Astrocyte of the cerebellum (primary cell): ENCODE measurements at places on chromosomes 2 and 18.

DNA sequence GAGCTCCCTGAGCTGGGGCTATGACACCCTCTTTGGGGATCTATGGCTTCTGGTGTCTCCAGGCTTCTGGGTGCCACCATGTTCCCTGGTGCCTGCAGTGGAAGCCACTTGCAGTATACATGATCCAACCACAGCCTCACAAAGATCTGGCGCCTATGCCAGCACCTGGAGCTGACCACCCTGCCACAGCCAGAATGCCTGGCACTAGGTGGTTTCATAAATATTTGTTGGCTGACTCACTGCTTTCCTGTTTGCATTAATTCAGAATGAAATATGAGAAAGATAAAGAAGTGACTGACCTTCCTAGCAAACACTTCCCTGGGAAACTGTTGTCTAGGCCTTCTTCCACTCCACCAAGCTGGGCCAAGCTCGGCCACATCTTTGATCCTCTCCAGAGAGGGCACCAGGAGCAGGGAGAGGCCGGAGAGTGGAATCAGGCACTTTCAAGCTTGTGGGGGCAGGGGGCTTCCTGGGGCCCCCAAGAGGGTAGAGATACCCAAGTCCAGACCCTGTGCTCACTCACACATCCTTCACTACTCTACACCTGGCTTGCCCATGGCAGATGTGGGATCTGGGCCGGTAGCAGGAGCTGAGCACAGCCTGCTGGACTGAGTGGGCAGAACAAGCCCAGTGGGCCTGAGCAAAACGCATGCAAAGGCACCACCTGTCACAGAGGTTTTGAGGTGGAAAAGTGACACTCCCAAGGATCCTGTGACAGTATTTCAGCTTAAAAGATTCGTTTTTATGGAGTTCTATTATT, 565.7 kb downstream of the SLC4A3 start:
- DNase-seq = no peak

GRCh38 chr2:182631299-182631698, 84.8 kb upstream of the DNAJC10 start:
- DNase-seq = no peak

DNA sequence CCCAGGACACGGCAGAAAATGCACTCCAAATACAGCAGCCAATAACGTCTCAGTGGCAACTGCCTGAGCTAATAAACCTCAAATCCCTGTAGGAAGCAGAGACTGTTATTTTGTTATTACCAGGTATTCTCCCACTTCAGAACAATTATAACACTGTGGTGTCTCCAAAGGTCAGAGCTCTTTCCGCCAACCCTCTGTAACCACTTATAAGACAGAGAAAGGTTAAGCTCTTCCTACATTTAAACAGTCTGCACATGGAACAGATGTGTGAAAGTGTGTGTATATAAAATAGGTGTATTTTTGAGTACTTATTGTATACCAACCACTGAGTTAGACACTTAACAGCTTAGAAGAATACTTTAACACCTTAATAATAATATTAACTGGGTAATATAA, 64.1 kb downstream of the FBXO15 start:
- no peak for DNase-seq

DNA sequence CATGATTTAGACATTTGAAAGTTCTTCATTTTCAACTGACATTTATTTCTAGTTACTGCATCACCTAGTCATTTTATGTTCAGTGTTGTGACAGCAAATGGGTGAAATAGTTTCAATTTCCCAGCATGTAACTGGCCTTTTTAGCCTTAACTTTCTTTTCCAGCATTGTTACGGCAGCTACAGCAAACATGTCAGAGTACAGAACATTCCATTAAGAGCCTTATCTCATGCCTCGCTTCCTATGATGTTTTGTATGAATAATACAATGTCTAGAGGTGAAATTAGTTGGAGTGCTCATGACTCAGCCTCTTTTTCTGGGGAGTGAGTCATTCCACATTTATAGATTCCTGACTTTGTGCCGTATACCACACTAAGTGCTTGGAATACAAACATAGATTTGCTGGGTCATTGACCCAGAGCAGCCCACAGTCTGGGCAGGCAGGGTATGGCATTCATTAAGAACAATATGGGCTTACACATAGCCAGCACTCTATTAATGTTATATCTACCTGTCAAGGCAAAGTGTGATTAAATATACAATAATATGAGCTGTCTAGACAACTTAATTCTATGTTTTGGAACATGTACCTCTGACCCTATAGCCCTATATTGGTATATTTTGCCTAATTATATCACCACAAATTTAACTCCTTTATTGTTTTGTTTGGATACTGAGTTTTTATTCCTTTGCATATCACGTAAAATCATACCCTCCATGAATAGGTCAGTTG, 72.2 kb downstream of the MAP2 start:
- peak; percentile 98 for DNase-seq
